ENCODE measurements at places on chromosomes 4 and X. TPM values are rescaled to one million over a fixed set of nuclear protein-coding genes. Genes with fewer than 3 reads are reported as not detected.

The DMRTC1B gene
- not detected for total RNA-seq

GRCh38 chr4:53151489-53151788 is 214.4 kb downstream of the SCFD2 start:
- no peaks in the 10 kb centered on the region for H3K27me3 ChIP-seq
- no peak for DNase-seq
- H3K4me3 ChIP-seq = no peak overlapping the region

The PDZD4 gene
- total RNA-seq = 2.2 TPM

The COL4A5 gene
- not detected for total RNA-seq

The ADH7 gene
- total RNA-seq = not detected

DNA sequence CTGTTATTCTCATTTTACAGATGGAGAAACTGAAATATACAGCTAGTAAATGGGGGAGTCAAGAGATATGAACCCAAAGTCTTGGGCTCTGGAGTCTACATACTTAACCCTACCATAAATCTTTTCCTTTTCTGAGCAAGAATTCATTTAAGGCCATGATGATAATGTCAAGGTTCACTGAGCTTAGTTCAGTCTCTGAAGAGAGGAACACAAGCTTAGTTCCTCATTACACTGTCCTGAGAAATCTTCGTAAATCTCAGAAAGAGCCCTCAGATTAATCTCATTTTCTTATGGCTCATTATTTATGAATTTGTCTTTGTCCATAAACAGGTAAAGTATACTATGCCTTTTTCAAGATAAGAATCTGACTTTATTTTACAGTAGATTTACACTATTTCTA is 104.2 kb downstream of the SATL1 start:
- no peak overlapping the region for H3K27ac ChIP-seq
- no peaks in the 10 kb centered on the region for H3K36me3 ChIP-seq
- DNase-seq = no peak
- H3K27me3 ChIP-seq = no peaks in the 10 kb centered on the region
- H3K4me3 ChIP-seq = no peak overlapping the region

The TXK gene
- total RNA-seq = 26.1 TPM

The MAGEA1 gene
- total RNA-seq = not detected

DNA sequence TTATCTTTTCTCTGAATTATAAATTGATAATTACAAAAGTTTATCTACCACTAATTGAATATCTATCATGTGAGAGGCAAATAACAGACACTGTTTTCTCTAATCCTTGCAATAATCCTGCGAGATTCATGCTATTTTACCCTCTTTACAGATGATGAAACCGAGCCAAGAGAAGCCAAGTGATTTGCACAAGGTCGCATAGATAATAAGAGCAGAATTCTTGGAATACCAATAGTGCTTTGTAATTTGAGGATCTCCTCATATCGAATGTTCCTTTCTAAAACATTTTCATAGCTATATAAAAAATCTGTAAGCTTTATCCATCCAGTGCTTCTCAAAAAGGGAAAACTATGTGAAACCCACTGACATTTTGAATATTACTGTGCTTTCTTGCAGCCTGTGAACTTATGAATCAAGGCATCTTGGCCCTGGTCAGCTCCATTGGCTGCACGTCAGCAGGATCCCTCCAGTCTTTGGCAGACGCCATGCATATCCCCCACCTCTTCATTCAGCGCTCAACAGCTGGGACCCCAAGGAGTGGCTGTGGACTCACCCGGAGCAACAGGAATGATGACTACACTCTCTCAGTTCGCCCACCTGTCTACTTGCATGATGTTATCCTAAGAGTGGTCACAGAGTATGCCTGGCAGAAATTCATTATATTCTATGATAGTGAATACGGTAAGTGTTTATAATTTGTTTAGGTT is 743.8 kb upstream of the ATOH1 start:
- H3K27me3 ChIP-seq = no peaks in the 10 kb centered on the region
- no peak overlapping the region for H3K4me3 ChIP-seq
- no peak overlapping the region for H3K27ac ChIP-seq
- no peak for DNase-seq

- H3K4me3 ChIP-seq = no peak overlapping the region
- H3K36me3 ChIP-seq = no peaks in the 10 kb centered on the region
- DNase-seq = no peak
- H3K27me3 ChIP-seq = no peaks in the 10 kb centered on the region
Measured at GRCh38 chrX:114976292-114976691, 41.1 kb downstream of the IL13RA2 start.

The WAS gene
- total RNA-seq = 109 TPM

All from natural killer cell treated with Interleukin-12 subunit alpha and Interleukin-12 subunit beta and Interleukin-15 and Interleukin-18, amount 100 ng/mL, for 72 hours (primary cell).